ENCODE measurements at places on chromosomes 4 and X.

GRCh38 chr4:169160825-169161224, 109.9 kb downstream of the SH3RF1 start:
- no peak for DNase-seq

DNA sequence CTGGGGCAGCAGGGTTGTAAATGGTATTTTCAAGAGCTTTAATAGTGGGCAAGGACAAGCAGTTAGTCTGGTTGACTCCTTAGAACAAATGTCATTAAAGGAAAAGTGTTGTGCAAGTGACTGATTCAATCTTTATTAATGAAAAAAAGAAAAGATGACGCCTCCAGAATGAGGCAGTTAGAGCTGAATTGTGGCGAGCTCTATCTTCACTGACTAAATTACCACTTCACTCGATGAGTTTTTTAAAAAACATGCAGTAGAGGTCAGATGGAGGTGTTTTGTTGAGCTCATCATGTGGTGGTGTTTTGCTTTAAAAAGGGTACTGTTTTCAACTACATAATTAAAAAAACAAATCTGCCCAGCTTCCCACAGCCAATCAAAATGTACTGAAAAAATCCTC, 28.1 kb upstream of the TENM3 start:
- no peak for DNase-seq

- no peak for DNase-seq
Observed at GRCh38 chrX:499870-500364, 113.2 kb upstream of the PPP2R3B start.

- no peak for DNase-seq
Observed at GRCh38 chrX:13697455-13697854, 8.5 kb downstream of the RAB9A start.

GRCh38 chr4:180134091-180134866, 2108.9 kb upstream of the TENM3 start:
- DNase-seq, result no peak

DNA sequence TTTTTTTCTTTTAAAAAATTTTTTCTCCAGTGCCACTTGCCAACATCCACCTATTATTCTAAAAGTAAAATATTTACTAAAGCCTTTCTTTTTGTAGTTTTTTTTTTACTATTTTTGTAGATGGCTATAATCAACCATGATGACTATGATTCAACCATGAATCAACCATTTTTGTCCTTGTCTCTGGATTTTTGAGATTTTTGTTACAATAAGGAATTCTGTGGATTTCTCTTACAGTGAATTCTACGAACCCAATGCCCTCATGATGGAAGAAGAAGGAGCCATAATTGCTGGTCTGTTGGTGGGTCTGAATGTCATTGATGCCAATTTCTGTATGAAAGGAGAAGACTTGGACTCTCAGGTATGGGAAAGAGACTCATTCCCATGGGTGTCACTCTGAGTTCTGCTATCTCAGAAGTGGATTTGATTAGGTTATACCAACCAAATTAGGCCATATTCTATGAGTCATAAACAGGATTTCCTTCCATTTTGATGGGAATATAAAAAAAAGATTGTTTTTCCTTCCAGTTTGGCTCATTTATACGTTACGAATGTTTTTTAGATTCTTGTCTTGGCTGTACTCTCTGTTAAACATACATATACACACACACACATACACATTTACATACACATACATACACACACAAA, 46.7 kb downstream of the RUFY3 start:
- no peak for DNase-seq

- no peak for DNase-seq
Observed at GRCh38 chr4:153725136-153725830, 34.5 kb downstream of the RNF175 start.

DNA sequence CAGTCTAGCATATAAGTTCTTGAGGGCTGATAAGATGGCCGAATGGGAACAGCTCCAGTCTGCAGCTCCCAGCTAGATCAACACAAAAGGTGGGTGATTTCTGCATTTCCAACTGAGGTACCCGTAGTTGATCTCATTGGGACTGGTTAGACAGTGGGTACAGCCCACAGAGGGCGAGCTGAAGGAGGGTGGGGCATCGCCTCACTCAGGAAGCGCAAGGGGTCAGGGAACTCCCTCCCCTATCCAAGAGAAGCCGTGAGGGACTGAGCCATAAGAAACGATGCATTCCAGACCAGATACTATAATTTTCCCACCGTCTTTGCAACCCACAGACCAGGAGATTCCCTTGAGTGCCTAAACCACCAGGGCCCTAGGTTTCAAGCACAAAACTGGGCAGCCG, 109.0 kb downstream of the RPS6KA6 start:
- no peak for DNase-seq

- DNase-seq, result peak; percentile 47
Observed at GRCh38 chrX:13087322-13088155, 43.1 kb upstream of the FAM9C start.

- no peak for DNase-seq
Observed at GRCh38 chrX:23993012-23993633, 33.9 kb downstream of the KLHL15 start.

- DNase-seq, result no peak
Observed at GRCh38 chr4:5654791-5655190, 53.6 kb downstream of the EVC2 start.

DNA sequence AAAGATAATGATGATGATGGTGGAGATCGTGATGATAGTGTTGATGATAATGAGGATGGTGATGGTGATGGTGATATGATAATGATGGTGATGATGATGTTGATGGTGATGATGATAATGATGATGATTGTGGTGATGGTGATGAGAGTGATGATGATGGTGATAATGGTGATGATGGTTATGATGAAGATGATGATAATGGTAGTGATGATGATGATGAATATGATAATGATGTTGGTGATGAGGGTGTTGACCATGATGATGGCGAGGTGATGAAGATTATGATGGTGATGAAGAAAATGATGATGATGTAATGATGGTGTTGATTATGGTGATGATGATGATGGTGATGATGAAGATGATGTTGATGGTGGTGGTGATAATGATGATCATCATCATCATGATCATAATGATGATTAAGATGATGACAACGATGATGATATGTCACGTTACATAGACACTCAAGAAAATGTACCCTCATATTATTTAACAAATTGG, 1106.4 kb downstream of the NLGN4X start:
- no peak for DNase-seq

DNA sequence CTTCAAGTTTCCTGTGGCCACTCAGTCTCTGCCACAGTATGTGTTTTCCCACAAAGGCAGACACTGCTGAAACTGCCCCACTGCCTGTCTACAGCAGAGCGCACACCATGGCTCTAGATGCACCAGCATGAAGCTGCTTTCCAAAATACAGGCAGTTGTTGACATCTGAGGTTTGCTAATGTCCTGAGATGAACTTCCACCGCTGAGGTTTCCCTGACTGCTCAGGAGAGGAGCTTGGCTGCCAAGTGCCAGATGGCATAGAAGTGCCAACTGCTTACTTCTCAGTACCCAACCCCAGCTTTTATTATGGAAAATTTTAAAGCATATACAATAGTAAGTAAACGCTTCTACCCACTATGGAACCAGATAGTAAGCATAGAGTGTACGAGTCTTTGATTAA, 61.0 kb upstream of the EXOC1L start:
- DNase-seq, result no peak

DNA sequence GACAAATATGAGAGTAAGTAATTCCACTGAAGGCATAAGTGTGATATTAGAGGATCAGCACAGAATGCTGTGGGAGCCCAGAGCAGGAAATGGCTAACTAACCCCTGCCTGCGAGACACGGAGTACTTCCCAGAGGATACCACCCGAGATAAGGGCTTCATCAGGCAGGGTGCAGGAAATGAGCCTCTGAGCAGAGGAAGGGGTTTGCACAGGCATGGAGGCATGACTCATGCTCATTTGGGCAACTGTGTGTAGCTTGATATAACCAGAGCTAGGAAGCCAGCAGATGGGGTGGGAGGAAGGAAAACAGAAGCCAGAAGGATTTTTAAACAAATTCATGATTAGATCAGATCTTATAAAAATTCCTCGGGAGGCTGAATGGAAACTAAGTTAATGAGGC, 70.0 kb upstream of the TSPAN5 start:
- DNase-seq, result no peak

DNA sequence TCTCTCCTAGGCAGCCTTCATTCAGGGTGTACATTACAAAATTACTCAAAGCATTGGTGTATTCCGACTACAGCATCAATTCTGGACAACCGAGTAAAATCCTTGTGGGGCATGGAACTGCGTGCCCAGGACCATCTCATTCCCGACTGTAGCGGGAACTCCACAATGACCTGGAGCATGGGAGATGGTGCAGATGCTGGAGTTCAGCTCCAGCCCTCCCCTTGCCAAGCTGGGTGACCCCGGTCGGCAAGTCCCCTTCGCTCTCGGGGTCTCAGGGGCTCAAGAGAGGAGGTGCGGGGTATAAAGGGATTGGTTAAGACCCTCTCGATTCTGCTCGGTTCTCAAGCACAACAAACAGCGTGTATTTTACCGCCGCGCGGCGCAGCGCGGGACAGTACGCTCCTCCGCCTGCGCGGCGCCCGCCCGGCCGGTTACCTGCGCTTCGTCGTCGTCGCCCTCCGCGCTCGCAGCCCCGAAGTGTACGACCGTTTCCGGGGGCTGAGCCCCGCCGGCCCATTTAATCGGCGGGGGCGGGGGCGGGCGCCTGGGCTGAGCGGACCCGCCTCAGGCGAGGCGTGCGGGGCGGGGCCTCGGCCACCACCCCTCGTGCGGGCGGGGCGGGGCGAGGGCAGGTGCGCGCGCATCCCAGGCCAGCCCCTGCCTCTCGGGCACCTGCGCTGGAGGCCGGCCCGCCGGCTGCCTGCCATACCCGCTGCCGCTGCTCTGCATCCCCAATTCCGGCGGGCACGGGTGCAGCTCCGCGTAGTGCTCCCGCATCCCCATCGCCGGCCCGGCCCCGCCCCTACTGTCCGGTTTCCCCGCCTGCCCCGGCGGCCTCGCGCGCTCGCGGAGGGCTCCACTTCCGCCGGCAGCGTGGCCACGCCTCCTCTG, at the start of gene G6PD:
TSS of gene G6PD (minus strand) at position 493 of the 891 bp plus-strand sequence. CDS start 691 bp downstream, outside the sequence.
- peak; percentile 74 for DNase-seq

DNA sequence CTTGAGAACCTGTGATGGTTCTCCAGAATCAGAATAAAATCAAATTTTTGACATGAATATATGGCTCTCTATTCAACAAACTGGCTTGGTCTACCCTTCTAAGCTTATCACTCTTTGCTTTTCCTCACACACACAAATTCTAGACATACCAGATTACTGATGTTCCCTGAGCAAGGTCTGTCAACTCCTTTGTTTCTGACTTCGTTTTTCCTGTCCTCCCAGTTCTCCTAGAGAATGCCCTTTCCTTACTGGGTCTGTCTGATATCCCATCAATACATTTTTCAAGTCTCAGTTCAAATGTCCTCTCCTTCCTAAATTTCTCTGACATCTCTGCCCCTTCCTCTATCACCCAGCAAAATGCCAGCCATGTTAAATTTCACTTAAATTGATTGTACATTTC, 202.1 kb upstream of the IGFBP7 start:
- no peak for DNase-seq

DNA sequence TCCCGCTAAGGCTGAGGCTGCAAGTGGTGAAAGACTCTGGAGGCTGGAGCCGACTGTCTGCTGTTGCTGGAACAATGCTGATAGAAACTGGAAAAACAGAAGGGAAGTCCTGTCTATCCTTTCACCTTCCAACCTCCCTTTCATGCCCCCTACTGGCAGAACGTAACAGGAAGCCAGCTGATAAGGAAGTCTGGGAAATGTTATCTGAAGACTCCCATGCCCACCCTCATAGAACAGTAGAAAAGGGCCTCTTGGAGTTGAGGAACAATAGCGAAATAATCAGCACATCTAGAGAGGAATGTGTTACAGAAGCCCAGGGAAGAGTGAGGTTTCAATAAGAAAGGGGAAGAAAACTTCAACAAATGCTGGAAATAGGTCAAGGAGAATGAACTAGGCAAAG, 117.1 kb upstream of the DKK2 start:
- no peak for DNase-seq

DNA sequence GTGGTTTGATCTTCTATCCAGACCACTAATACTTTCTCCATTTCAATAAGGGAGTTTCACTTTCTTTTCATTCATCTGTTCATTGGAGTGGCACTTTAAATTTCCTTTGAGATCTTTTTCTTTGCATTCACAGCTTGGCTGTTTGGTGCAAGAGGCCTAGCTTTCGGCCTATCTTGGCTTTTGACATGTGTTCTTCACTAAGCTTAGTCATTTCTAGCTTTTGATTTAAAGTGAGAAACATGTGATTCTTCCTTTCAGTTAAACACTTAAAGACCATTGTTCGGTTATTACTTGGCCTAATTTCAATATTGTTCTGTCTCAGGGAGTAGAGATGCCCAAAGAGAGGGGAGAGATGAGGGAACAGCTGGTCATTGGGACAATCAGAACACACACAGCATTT, 24.3 kb downstream of the CXCL13 start:
- DNase-seq, result no peak

DNA sequence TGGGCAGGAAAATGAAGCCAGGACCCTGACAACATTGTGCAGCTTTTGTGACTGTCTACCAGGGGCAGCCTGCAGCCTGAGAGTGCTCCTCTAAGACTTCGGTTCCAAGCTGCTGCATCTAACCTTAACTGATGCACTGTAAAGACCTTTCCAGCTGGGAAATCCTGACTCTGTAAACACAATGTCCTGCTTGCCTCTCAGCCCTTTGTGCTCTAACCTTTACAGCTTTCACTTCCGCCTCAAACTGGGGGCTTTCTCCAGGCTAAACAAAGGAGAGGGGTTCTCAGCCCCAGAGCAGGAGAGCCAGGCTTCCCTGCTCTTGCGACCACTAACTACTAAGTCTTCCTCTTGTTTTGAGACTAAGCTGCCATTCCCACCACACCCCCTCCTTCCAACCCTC, 19.3 kb upstream of the RASL11B start:
- no peak for DNase-seq

DNA sequence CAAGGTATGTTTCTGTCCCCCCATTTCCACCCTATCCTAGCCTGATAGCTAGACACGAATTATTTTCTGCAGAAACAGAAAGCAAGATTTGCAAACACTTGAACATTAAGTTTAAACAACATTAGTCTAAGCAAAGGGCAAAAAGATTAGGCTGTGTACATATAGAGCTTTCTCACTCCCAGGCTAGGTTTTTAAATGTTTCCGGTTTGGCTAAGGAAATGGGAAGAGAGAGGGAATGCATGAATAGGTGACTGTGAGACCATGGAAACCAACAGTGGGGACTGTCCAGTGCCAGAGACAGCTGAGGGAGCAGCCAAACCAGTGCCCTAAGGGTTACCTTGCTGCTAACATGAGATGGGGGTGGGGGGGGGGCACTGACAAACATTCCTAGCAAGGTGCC, 242.7 kb downstream of the SCFD2 start:
- DNase-seq, result no peak

GRCh38 chrX:133685822-133686221, 270.5 kb upstream of the GPC4 start:
- DNase-seq, result no peak

- DNase-seq, result no peak
Observed at GRCh38 chrX:71195964-71196649, 26.9 kb upstream of the GJB1 start.

DNA sequence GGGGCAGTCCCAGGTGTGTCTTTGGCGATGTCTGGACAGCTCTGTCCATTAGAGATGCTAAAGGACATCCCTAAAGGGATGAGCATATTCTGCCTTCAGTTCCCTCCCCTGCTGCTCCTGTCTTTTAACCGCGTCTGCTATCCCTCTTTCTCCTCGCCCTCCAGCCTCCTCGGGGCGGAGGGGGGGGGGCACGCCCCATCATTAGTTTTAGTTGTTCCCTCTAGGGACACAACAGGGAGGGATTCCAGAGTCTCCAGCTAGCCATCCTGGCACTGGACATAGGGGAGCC, 1.1 kb downstream of the MSL3 start:
- DNase-seq, result no peak

Measured in T-helper 9 cell (primary cell).